Psoas muscle (tissue), 8 donors: ENCODE measurements at places on chromosomes 2 and 18. TPM values are rescaled to one million over a fixed set of nuclear protein-coding genes. Genes with fewer than 3 reads are reported as not detected.

Gene SERPINB13
- not detected for total RNA-seq

DNA sequence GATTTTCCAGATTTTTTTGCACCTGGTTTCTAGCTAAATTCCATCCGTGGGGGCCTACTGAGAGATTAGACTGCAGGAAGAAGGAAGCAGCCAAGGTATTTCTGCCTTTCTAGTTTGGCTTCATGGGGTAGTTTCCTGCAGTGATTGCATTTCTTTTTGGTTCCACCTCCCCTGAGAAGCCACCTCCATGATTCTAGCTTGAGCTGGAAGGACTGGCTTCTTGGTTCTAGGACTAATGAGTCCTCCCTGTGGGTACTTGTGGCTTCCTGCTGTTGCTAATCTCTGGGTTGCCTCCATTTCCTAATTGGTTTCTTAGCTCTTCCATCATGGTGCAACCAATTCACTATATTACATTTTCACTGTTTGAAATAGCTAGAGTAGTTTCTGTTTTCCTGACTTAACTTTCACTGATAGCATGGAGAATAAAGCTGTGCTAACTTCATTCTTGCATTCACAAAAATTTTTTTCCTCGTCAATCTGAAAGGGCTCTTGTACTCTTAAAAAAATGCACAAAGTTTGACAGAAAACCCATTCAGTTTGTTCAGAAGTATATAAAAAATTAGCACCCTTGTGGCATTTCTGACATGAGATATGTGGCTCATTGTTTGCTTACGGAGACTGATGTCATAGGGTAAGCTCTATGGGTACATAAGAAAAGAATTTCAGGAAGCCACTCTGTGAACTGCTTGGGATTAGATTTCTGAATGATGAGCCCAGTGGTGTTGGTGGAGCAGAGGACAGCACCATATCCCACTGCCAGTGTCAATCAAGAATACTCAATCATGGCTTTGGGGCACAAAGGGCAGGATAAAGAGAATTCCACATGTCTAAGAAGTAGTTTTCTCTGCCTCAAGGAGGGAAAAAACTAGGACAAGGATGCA lies 242.8 kb upstream of the RBMS1 start:
- no peak for DNase-seq

GRCh38 chr2:45337481-45337880 lies 273.6 kb downstream of the SRBD1 start:
- no peak for DNase-seq

GRCh38 chr2:226308323-226308680 lies 491.3 kb downstream of the IRS1 start:
- DNase-seq, result no peak

Gene EIF2AK3
- total RNA-seq, result 7.6 TPM

GRCh38 chr2:240196716-240197461 lies 56.4 kb upstream of the OTOS start:
- DNase-seq, result no peak

DNA sequence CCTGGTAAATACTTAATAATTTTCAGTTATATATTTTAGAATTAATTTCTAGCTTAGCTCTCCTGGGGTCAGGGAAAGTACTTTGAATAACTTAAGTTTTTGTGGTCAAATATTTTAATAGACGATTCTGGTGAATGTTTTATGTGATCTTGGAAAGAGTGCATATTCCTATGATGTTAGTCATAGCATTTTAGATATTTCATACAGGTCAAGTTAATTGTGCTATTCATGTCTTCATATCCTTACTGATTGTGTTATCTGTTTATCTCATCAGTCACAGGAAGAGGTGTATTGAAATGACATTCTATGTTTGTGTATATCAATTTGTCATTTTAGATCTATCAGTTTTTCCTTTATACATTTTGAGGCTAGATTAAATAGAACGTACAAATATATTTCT lies 576.2 kb downstream of the CPS1 start:
- no peak for DNase-seq

DNA sequence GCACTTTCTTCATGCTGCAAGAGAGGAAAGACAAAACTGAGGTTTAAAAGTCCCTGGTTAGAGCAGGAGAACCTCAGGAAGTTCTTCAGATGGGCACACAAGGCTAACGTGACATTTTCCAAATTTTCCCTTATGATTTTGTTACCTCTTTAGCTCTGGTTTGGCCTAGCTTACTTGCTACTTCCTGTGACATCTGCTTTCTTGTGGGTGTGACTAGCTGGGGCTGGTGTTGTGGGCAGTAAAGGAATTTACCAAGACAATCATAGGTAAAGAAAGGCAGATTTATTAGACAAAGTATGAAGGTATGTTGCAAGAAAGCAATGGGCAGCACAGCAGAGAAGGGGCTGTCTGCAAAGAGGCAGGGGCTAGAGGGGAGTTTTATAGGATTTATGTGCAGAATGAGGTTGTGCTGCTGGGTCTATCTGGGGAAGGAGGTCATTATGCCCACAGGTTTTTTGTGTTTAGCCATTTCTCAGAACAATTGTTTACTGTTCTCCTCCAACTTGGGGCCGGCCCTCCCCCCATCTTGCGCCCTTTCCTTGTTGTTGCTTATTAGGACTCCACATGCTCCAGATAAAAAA lies 6.7 kb upstream of the TNP1 start:
- no peak for DNase-seq

DNA sequence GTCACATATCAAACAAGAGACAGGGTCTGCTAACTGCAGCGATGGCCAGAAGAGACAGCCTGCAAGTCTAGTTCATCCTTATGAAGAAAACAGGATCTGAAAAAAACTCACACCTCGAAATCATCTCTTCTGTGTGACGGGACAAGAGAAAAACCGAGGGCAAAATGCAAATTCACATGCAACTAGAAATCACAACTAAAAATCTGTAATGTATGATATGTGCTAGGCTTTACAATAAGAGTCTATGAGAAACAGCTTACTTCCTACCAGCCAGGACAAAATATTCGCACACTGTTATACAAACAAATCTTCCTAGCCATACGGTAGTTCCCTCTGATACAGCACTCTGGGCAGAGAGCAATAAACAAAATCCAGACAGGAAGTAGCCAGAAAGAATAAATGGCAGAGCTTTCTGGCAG lies 48.8 kb downstream of the ANKRD44 start:
- no peak for DNase-seq

GRCh38 chr2:237700512-237701032 lies 73.2 kb downstream of the LRRFIP1 start:
- DNase-seq, result peak; percentile 66

DNA sequence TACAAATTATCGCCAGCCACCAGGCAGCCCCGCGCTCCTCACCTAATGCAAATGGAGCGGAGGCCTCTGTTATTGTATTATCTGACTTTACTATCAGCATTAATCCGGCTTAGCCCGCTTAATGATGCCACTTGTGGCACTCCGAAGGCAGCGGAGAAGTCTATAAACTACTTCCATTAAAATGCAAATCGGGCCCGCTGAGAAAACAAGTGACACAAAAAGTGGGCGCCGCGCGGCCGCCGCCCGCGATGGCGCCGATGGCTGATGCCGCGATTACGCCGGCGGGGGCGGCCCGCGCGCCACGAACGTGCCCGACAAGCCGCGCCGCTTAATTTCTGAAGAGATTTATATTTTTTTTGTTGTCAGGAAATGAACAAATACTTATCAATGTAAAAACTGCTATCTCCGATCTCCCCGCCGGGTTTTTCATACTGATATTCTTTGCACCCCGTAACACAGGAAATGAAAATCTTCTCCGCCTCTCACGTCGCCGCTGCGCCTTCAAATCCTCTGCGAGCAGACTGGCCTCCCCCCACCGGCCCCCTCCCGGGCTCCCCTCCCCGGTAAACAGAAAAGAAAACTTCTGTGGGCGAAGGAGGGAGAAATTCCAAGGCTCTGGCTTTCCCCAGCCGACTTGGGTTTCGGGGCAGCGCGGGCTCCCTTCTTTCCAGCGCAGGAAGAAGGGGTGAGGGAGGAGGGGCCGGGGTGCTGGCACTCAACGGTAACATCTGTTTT lies 221.8 kb downstream of the INSIG2 start:
- peak; percentile 64 for DNase-seq

Gene CFC1
- total RNA-seq, result not detected

DNA sequence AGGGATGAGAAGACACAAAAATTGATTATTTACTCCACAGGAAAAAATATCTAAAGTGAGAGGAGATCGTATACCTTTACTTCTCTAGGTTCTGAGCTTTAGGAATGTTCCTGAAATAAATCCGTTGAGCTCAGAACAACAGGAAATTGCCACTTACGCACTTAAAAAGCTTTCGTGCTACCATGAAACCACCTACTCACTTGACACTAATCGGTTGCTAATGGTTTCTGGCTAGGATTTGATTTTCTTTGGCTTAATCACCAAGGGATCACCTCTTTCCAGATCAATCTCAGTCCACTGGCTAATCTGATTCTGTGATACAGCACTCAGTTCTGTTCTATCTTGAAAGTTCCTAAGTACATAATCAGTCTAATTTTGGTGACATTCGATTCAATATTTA lies 419.6 kb downstream of the DLGAP1 start:
- DNase-seq, result no peak

DNA sequence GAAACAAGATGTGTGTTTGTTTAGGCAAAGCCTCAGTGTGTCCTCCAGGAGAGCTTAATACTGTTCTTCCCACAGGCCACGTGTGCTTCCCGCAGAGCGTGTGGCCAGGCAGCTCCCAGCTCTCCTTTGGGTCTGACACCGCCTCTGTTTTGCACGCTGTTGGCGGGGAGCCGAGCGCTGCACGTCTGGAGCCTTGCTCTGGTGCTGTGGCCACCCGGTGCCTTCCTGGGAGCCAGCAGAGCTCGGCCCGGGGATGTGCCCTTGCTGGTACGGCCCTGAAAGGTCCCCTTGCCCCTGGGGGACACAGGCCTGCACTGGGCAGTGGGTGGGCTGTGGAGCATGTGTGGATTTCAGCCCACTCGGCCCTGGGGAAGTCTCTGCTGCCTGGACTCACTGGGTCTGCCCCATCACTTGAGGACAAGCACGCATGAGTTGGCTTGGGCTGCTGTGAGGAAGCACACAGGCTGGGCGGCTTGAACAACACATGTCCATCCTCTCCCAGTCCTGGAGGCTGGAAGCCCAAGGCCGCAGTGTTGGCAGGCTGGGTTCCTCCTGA lies 160.7 kb upstream of the HDAC4 start:
- DNase-seq, result peak; percentile 71

- no peak for DNase-seq
Observed at GRCh38 chr2:128458505-128458904, 139.8 kb upstream of the HS6ST1 start.

Gene TUBA3E
- total RNA-seq, result not detected

DNA sequence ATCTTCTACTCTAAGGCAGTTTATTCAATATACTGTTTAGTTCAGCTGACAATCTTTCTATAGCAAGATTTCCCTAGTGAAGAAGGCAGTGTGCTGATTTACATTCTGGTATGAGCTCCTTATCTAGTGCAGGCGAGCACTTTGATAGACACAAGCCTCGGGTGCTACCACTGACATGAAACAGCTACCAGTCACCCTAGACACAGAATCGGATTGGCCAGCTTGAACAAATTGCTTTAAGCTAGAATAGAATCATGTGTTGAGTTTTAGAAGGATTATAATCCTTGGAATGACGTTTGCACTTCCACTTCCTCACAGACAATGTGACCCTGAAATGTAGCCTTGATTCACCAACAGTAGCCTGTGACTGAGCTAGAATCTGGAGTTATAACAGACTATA lies 394.0 kb downstream of the EPHA4 start:
- no peak for DNase-seq

DNA sequence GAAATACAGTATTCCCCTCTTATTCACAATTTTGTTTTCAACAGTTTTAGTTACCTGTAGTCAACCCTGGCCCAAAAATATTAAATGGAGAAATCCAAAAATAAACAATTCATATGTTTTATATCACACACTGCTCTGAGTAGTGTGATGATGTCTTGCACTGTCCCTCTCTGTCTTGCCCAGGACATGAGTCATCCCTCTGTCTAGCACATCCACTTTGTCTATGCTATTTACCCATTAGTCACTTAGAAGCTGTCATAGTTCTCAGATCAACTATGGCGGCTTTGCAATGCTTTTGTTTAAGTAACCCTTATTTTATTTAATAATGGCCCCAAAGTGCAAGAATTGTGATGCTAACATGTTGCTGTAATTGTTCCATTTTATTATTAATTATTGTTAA lies 380.6 kb upstream of the REG3G start:
- DNase-seq, result no peak

Gene HMSD
- not detected for total RNA-seq
